ENCODE measurements at places on chromosomes 6 and 20.

GRCh38 chr6:143578054-143578453, 66.5 kb upstream of the FUCA2 start:
- no peak for DNase-seq

GRCh38 chr6:139369068-139369467, 5.4 kb downstream of the CITED2 start:
- no peak for DNase-seq

DNA sequence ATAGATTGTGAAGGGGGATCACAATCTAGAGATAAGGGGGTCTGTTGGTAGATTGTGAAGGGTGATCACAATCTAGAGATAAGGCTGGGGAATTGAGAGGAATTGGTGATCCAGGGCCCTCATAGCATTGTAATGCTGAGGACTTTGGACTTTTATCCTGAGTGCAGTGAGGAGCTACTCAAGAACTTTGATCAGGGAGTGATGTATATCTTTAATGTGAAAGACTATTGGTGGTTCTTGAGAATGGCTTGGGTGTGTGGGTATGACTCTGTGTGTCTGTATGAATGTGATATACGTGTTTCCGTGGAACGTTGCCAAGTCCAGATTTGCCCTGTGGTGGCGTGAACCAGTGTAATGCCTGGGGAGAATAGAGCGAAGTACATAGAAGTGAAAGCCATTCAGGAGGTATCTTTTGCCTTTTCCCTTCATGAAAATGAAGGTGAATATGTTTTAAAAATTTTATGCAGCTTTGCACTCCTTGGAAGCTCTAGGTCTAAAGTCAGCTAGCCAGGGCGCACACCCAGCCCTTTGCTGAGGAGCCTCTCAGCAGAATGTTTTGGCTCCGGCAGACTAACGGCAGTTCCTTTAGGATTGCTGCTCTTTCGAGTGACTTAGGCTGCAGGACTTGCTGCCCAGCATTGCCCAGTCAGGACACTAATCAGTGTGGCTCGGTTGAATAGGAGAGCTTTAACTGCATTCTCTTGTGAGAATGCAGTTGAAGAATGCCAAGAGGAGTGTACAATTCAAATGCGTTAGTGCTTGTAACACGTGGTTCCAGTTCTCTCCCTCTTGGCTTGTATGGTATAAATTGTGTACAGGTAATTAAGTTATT, 3.5 kb downstream of the ZFAND3 start:
- peak; percentile 15 for DNase-seq

DNA sequence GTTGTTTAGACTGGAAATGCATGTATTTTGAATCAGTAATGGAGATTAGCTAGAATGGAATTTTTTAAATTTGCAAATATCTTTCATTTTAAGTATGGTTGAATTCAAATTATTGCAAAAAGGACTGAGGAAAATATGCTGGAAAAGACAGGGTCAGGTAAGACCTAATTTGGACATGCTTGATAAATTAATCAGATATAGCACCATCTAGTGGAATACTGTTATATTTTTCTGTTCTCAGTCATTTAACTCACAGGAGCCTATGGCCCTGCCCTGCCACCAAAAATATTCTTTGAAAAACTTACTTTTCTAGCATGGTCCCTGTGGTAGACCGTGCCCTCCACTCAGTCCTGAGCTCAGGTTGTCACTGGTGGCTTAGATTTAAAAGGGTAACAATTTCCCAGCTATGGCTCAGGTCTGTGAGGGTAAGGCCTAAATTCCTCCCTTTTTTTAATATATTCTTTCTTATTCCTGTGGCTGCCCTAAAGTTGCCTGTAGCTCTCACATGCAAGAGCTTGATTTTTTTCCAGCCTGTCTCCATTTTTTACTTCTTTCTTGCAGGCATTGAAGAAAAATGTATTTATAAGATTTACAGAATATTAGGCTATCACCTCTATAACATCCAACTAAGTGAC, 25.3 kb upstream of the KIAA1586 start:
- no peak for DNase-seq

GRCh38 chr6:127079681-127080080, 38.8 kb upstream of the RSPO3 start:
- no peak for DNase-seq

DNA sequence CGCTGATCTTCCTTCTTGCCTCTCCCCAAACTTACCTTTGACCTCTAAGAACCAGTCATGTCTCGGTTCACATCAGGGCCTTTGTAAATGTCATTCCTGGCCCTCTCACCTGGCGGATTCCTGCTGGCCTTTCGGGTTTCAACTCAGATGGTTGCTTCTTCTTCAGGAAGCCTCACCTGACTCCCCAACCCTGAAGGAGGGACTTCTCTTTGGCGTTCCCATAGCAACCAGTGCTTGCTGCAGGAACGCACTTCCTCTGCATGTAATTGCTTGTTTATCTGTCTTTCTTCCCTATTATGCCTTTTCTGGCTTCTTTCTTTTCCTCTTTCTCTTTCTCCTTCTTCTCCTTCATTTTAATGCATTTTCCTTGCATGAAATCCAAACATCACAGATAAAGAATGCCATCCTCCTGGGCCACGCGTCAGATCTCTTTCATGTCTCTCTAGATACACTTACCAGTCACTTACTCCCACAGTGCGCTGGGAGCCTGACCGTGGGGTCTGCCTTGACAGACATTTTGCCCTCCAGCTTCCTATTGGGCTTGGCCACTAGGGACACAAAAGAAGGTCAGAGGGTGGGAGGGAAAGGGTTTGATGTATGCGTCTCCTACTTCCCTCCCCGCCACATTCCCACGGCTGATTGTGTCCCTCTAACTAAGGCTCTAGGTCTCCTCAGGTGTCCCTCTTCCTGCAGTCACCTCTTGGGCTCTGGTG, 295.7 kb upstream of the TSHZ2 start:
- DNase-seq, result no peak

DNA sequence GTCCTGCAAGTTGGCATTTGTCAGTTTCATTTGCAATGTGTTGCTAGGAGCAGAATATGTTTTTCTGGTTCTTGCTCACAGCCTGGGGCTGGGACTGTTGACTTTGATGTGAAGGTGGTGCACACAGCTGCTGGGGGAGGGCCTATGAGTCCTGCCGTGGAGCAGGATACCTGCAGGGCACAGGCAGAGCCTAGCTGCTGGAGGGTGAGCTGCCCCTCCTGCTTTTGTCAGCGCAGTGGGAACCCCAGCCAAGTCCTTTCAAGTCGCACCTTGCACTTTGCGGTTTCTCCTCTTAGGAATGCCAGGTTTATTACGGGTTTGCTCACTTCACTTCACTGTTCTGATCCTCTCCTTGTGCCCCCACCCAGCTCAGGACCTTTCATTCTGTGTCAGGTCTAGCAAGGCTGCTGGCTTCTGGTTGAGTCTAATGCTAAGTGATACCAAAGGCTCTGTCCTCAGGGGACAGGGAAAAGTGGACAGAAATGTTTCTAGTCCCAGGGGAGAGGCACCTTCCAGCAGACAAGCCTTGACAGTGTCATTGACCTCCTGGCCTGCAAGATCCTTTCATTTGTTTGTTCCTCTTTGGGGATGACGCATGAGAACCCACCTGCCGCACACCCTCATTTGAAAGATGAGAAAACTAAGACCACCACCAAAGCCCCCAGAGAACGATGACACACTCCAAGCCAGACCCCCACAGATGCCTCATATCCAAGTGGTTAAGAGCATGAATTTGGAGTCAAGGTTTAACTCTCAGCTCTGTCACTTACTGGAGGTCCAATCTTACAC, 2.7 kb upstream of the SPO11 start:
- DNase-seq, result no peak

DNA sequence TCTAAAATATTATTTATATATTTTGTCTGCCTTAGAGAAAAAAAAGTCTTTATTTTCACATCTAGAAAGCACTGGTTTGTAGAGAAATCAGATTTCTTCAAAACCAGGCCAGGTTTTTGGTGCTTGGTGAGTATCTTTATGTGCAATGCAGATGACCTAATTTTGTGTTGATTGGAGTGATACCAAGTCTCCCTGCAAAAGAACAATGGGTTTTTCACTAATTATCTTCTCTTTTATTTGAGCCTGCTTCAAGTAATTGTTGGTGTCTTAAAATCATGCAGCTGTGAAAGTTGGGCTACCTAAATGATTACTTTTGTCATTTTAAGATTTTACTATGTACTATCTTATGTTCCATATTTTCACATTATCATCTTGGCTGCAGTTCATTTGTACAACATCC, 874.7 kb downstream of the TFAP2A start:
- no peak for DNase-seq

- DNase-seq, result no peak
These were observed 302.0 kb upstream of the PLCB4 start for GRCh38 chr20:8766868-8767390.

GRCh38 chr20:35981969-35982368, 13.6 kb downstream of the CNBD2 start:
- no peak for DNase-seq

DNA sequence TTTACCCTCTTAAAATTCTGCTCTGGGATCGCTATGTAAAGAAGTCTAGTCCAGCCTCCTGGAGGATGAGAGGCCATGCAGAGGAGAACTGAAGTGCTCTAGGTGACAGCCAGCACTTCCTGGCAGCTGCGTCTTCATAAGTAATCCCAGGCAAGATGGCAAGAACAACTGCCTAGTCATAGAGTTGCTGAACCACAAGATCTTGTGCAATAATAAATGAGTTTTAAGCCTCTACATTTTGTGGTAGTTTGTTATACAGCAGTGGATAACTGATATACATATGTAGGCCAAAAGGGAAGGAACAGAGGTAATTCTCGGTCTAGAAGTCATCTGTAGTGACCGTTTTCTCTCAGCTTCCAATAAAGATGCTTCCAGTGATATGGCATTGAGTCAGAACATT, 103.8 kb upstream of the FLRT3 start:
- no peak for DNase-seq

DNA sequence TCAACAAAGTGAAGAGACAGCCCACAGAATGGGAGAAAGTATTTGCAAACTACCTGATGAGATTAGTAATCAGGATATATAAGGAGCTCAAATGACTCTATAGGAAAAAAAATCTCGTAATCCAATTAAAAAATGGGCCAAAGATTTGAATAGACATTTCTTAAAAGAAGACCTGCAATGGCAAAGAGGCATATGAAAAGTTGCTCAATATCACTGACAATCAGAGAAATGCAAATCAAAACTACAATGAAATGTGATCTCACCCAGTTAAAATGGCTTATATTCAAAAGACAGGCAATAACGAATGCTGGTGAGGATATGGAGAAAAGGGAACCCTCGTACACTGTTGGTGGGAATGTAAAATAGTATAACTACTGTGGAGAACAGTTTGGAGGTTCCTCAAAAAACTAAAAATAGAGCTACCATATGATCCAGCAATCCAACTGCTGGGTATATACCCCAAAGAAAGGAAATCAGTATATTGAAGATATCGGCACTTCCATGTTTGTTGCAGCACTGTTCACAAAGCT, 65.0 kb downstream of the TOX2 start:
- DNase-seq, result no peak

- no peak for DNase-seq
These were observed 4.9 kb downstream of the TRIB3 start for GRCh38 chr20:385448-385847.

- no peak for DNase-seq
These were observed 505.3 kb upstream of the JAG1 start for GRCh38 chr20:11178946-11179654.

GRCh38 chr6:125995972-125996580, 9.7 kb downstream of the TRMT11 start:
- DNase-seq, result peak; percentile 45

DNA sequence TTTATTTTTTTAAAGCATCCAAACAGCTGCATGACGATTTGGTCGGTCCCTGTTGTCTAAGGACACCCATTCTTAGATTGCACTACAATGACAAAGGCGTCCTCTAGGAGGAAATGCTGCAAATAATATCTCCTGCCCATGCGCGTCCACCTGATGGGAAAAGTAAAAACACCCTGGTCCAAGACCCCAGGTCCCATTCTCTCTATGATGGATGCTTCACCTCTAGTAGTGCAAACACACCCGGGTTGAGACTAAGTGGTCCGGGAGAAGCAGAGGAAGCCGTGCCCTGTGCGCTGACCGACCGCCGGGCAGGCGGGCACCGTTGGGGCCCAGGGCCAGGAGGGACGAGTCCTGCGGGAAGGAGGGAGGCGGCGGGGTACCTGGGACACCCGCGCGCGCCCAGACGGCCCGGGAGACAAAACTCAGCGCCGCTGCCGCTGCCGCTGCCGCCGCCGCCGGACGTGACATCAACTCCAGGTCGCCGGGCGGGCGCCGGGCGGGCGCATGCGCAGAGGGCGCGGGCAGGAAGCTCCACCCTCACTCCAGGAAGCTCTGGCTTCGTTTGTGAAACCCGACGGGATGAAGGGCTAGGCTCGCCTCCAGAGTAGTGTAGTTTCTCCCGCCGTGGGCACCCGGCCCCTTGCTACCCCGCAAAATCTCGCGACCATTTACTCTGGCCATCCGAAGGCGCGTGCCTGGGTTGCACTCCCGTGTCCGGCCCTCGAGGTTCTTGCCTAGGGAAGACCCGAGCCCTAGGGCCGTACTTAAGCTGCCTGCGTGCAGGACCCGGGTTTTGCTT, at the start of gene TBC1D7:
TSS of gene TBC1D7 (minus strand) at position 462 of the 799 bp plus-strand sequence. CDS start 1,639 bp downstream, outside the sequence.
- DNase-seq, result peak; percentile 88

DNA sequence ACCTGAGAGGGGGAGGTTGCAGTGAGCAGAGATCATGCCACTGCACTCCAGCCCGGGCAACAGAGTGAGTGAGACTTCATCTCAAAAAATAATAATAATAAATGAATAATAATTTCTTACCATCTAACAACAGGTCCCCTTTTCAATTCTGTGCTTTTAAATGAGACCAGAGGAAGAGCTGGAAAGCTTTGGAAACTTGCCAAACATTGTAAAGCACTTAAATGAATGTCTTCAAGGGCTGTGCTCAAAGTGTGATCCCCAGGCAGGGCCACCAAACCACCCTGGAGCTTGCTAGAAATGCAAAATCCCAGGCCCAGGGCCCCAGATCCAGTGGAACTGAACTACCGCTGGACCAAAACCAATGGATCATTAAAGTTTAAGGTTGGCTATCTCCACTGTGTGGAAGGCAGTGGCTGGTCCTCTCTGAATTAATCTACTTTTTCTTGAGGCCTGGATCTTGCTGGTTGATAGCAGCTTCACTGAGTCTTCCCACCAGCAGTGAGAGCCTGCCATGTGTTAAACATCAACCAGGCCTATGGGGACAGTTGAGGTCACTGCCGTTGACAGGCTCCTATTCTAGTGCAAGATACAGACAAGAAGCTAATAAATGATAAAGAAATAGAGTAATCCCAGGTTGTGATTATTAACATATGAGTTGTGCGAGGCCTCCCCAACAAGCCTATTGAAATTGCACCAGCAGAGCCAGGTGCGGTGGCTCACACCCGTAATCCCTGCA, 23.7 kb upstream of the TFAP2C start:
- no peak for DNase-seq

- no peak for DNase-seq
These were observed 3.6 kb upstream of the HINT3 start for GRCh38 chr6:125952764-125953501.

DNA sequence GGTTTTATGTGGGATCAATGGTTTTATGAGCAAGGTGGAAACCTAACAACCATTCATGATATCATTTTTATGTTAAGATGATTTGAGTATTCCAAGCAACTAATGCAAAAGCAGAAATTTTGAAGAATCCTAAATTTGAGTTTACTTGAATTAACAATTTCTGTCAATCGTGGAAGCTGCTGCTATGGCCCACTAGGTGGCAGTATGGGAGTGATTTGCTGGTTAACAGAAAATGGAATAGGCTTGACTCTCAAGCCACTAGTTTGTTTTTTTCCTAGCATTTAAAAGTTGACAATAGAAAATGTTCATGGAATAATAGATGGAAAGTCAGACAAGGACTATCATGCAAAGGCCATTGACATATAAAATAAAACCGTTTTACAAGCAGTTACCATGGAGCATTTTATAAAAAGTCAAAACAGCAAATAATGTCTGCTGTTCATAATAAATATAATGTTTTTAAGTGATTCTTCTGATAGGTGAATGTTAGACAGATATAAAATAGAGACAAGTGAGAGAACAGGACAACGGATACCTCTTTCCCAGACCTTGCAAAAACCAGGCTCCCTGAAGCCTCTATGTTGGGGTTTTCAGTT, 43.0 kb upstream of the TMEM200A start:
- DNase-seq, result peak; percentile 12
